Neural crest cell (in vitro differentiated cells): ENCODE measurements at places on chromosomes 16 and 17. TPM values are rescaled to one million over a fixed set of nuclear protein-coding genes. Genes with fewer than 3 reads are reported as not detected.

GRCh38 chr16:86975445-86975844 lies 341.7 kb downstream of the C16orf95 start:
- DNase-seq, result no peak

DNA sequence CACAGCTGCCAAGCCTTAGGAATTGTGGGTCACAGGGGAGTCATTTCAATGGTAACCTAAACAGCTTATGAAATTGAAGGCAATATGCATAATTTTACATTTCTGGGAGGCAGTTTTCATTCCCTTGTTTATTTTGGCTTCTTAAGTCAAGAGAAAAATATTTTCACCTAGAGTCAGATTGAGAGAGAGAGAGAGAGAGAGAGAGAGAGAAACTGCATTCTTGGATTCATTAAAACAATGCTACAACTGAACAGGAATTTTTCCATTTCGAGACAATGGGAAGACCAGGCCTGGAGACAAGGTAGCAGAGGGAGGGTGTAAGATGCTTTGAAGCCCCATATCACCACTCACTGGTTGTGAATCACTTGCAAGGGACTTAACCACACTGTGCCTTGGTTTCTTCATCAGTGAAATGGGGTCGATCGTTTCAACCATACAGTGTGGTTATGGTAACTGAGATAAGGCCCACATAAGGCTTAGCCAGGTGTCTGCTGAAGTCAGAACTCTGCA lies 224.7 kb upstream of the IRX3 start:
- DNase-seq, result no peak

DNA sequence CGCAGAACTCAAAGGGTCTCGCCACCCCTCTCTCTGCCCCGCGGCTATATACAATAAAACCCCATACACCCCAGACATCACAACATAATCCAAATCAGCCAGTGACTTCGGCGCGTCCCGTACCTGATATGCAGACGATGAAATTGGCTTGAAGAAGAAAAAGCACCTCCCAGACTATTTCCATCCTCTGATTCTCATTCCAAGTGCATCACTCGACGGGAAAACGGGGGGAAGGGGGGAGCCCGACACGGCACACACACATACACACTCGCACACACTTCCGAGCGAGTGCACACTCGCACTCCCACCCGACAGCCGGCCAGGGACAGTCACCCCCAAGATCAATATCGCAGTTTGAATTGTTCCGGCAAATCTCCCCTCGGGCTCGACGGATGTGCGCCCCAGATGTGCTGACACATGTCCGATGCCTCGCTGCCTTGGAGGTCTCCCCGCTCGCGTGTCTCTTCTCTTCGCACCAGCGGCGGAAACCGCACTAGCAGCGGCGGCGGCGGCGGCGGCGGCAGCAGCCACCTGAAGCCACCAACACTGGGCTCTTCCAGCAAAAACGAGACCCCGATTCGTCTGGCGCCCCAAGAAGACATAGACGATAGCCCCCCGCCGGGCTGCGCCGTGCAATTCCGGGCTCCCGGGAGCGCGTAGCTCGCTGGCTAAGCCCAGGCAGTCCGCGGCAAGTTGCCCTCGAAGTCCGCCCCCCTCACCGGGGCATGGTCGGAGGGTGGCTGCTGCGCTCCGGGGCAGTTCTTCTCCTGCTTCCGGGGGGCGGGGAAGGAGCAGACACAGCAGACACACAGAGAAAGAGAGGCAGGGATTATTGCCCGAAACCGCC lies 688 bp downstream of the CA10 start:
- no peak for DNase-seq

GRCh38 chr17:33964344-33964979 lies 290.6 kb upstream of the CCL2 start:
- DNase-seq, result no peak

GRCh38 chr17:10177913-10178505 lies 20.4 kb downstream of the GAS7 start:
- no peak for DNase-seq

GRCh38 chr17:38925263-38925995 lies at the start of gene LASP1NB:
Gene LASP1NB, plus strand, starts transcription at chr17:38925614.
- DNase-seq, result peak; percentile 36

- DNase-seq, result no peak
These were observed 20.7 kb downstream of the ADAP2 start for GRCh38 chr17:30942308-30943079.

- DNase-seq, result no peak
These were observed 26.7 kb downstream of the FTO start for GRCh38 chr16:53730693-53731092.

DNA sequence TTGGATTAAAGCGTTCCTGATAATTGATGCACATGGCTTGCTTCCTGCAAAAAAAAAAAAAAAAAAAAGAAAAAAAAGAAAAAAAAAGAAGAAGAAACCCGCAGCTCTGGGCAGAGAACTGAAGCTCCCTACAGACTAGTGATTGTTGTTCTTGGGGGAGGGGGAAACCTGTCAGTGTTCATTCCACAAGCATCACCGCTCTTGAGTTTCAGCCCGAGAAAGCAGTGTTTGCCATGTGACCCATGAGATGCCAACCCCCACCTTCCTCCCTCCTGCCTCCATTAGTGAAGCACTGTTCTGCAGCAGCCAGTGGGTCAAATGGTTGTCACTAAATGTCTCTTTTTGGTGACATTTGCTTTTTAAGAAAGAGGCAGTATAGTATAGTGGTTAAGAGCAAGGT lies 1.7 kb downstream of the USP43 start:
- no peak for DNase-seq

GRCh38 chr17:39246274-39246673 lies 20.5 kb upstream of the STAC2 start:
- DNase-seq, result no peak

- DNase-seq, result no peak
These were observed 214.9 kb upstream of the MON1B start for GRCh38 chr16:76976101-76976500.

- no peak for DNase-seq
These were observed 158.9 kb upstream of the NOG start for GRCh38 chr17:56434610-56435009.

- no peak for DNase-seq
These were observed 55.5 kb upstream of the GPRC5B start for GRCh38 chr16:19940195-19940594.

GRCh38 chr17:42850954-42851353 lies at the start of gene AOC3:
Gene AOC3, plus strand, starts transcription at chr17:42851199. Its CDS starts 145 bp downstream, at chr17:42851344.
- DNase-seq, result no peak

- DNase-seq, result no peak
These were observed 32.1 kb downstream of the USP43 start for GRCh38 chr17:9677411-9677810.

GRCh38 chr16:29993903-29994599 lies 1.4 kb downstream of the HIRIP3 start:
- DNase-seq, result no peak

- no peak for DNase-seq
These were observed 4.0 kb downstream of the LYRM1 start for GRCh38 chr16:20904507-20905081.

DNA sequence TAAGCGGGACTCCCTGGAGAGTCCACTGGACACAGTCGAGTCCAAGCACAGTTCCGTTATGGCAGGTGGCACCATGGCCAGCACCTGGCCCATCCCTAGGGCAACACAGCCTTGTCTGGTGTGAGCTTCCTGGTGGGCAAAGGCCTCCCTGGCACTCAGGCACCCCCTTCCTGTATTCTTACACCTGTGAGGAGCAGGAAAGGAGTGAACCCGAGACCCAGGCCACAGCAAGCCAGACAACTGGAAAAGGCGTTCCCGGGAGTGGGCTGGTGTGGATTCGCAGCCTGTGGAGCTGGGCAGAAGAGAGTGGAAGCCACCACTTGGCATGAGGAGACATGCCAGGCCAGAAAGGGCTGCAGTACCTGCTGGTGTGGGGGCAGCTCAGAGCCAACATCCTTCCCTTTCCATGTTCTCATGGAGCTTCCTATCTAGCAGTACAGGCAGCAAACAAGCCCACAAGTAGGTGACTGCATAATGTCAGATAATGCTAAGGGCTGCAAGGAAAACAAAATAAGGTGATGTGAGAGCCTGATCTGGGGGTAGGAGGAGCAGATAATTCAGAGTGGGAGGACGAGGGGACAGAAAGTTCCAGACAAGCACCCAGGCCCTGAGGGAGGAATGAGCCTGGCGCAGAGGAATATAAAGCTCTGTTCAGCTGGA lies 87.0 kb downstream of the GNAO1 start:
- DNase-seq, result no peak

DNA sequence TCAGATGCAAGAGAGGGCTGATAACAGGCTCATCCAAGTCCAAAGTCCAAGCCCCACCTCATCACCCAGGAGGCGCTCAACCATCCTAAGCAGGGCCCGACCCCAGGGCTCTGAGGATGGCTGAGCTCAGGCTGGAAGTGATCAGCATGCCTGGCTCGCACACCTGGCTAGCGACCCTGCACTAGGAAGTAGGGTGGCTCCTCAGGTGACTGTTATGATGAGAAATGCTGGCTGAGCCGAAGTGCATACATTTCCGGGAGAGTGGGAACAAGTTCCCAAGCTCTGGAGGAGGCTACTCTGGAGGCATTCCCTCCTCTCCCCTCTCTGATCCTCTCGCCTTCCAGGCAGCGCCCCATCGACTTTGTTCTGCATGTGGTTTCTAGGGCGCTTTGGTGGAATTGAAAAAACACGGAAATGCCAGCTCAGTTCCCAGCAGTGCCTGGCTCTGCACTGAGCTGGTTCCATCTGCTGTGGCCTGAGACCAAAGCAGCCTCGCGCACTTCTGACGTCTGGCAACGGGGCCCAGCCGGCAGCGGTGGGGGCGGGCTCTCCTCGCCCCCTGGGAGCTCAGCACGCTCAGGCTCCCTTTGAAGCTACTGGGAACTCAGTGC lies 130.3 kb downstream of the IRF8 start:
- no peak for DNase-seq

GRCh38 chr16:63617990-63618763 lies 1503.7 kb downstream of the CDH11 start:
- no peak for DNase-seq

PDPR gene
- total RNA-seq, result 24.0 and 25.8 TPM in 2 replicates

CTRL gene
- total RNA-seq, result 2.5 and 3.0 TPM in 2 replicates

SMIM36 gene
- not detected in 2 replicates for total RNA-seq

KRT34 gene
- total RNA-seq, result not detected in 2 replicates

CCR7 gene
- total RNA-seq, result 0.32 and 0.33 TPM in 2 replicates
